ENCODE measurements at places on chromosomes 11 and 22.
A peak's percentile ranks its signal among the peaks of the same experiment; 100 is the strongest.

- DNase-seq, result no peak
These were observed 15.2 kb downstream of the SHISAL1 start for GRCh38 chr22:44297470-44298061.

- DNase-seq, result peak; percentile 88
These were observed 2.1 kb downstream of the LGALS12 start for GRCh38 chr11:63508009-63508408.

GRCh38 chr11:771617-772204 lies 5.6 kb downstream of the GATD1 start:
- DNase-seq, result no peak

- peak; percentile 52 for DNase-seq
These were observed 759 bp downstream of the DESI1 start for GRCh38 chr22:41619979-41620588.

- no peak for DNase-seq
These were observed 2.8 kb upstream of the LARGE1 start for GRCh38 chr22:33923033-33923432.

GRCh38 chr11:78253797-78254196 lies 65.1 kb downstream of the USP35 start:
- DNase-seq, result no peak

DNA sequence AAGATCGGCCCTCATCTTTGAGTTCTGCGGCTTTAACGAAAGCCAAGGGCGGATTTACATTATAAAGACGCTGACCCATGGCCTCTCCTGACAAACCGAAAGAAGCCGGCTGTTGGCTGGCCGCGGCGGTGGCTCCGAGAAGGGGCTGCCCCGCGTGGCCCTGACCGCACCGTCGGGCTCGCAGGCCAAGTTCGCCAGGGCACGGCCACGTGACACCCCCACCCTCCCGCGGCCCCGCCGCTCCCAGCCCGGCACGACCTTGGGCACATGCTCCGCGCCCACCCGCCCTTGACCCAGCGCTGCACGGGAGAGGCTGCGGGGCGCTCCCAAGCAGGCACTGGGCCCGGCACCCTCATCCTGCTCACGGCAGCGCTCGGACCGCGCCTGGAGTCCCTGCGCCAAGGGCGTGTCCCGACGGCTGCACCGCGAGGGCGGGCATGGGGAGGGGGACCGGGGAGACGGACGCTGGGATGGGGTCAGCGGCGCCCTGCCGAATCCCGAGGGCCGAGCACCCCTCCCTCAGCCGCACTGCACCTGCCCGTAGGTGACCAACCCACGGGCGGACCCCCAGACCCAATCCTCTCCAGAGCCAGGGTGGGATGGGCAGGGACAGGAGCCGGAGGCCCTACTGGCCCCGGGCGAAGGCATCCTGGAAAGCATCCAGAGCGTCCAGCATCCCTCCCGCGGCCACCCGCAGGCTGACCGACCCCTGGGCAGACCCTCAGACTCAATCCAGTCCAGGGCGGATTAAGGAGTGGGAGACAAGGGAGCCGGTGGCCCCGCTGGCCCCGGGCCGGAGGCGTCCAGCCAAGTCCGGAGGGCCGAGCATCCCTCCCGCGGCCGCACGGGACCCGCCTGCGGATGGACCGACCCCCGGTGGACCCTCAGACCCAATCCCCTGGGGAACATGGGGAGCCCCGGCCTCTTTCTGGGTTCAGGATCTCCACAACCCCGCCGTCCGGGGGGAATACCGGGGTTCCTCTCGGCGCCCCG lies 759 bp downstream of the CPT1A start:
- DNase-seq, result peak; percentile 97

DNA sequence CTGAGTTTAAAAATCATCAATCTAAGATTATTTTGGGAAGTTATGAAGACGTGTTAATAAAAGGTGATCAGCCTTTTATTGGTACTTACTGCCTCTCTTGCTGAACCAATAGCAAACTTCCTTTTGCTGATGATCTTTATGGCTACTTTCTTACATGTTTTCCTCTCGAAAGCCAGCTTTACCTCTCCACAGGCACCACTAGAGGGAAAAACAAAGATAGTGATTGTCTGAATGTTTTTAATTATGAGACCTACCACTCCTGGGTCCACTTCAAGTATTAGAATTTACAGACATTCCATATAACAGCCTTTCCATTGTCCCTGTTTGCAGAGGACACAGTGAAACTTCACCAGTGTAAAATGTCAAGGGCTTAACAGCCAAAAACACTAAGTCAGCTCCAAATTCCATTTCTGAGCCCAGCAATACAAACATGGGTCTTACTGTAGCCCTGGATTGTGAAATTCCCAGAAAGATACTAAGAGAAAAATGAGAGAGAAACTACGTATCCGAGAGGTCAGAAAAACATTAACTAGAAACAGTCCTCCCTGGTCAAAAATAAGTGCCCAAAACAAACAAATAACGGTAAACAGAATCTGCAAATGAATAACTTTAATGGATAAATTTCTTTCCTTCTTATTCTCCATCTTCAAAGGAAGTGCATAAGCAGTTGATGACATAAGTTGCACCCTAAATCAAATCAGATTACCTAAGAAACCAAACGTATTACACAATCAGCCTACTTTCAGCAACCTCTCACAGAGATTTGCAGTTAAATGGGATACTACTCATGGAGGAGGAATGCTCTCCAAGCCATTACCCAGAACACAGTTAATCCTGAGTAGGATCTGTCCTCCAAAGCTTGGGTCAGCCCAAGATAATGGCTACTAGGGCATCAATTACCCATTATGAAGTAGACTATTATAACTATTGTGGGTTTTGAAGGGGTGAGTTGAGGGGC lies 29.5 kb downstream of the CHEK2 start:
- DNase-seq, result peak; percentile 6

All from OCI-M1 (cell line).